T-cell (primary cell): ENCODE measurements at places on chromosomes 11 and 22.

DNA sequence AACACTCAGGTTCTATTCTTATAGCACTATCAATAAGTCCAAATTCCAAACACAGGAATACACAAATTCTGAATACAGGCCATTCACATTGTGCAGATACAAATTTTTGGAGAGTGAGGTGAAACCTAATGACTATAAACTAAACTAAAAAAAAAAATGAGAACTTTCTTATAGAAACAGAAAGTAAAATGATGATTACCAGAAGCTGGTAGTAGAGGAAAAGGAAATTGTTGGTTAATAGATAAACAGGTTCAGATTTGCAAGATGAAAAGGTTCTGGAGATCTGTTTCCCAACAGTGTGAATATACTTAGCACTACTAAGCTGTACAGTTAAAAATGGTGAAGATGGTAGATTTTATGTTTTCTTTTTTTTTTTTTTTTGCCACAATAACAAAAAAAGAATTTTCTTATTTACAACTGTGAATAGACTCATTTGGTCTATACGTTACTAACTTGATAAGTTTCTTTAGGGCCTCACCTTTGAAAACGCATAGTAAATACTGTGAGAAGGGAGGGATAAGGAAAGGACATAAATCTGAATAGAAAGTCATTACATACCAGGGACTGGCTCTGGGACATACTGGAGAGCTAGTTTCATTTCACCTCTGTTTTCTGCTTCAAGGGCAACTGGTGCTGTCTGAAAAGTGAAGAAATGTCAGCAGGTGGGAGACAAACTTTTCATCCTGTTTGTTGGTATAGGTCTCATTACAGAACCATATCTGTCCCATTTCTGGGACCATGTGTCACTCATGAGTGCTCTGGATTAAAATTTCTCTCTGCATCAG lies 14.2 kb upstream of the CCDC89 start:
- no peak for DNase-seq

DNA sequence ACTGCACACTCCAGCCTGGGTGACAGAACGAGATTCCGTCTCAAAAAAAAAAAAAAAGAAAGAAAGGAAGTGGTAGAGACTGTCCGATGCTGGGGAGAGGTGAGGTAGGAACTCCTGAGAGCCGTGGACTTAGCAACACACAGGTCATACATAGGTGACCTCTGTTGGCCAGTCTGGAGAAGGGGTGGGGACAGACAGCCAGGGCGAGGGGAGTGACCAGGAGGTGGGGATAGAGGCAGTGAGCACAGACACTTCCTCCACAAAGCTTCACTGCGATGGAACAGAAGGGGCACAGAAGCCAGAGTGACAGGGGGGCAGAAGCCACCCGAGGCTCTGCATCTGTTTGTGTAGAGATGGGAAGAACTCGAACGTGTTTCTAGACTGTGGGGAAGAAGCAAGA lies 47.1 kb downstream of the MYH9 start:
- DNase-seq, result no peak

DNA sequence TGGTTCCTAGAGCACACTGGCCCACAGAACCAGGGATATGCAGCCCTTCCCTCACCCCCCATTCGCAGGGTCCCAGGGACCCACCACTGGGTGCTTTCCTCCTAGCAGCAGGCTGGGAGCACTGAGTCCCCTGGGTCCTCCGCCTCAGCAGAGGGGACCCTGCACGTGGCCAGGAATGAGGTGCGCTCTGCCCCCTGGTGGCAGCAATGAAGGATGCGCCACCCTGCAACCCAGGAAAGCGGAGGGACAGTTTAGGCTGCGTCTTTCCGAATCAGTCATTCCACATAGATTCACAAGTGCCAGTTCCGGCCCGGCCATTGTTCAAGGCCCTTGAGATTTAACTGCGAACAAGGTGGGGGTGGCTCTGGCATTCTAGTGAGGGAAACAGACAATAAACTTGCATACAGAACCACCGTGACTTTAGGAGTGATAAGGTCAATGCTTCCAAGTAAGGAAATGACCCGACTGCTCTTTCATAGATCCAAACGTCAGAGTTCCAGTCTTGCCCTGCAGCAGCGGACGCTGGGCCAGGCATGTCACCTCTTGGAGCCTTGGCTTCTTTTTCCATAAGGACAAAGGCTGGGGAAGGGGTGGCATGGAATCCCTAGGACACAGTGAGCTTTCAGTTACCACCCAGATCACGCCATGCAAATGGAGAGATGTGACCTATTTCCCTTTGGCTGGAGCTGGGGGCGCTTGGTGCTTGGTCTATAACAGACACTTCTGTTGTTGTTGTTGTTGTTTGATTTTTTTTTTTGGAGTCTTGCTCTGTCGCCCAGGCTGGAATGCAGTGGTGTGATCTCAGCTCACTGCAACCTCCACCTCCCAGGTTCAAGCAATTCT lies 7.7 kb downstream of the RIN1 start:
- DNase-seq, result peak; percentile 78

GRCh38 chr11:34263441-34264091 lies 94.2 kb downstream of the ABTB2 start:
- DNase-seq, result no peak

DNA sequence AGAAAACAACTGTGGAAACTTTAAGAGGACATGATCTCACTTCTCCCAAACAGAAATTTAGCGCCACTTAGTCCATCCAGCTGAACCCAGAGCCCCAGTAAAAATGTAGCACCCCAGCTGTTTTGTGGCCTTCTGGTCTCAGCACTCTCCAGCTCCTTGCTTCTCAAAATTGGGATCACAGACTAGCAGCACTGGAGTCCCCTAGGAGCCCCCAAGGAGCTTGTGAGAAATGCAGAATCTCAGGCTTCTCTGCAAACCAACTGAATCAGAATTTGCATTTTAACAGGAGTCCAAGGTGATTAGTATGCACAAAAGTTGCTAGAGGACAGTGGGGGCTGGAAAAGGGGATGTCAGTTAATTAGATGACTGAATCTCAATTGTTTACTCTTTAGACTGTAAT lies 89.8 kb upstream of the FIBIN start:
- no peak for DNase-seq

DNA sequence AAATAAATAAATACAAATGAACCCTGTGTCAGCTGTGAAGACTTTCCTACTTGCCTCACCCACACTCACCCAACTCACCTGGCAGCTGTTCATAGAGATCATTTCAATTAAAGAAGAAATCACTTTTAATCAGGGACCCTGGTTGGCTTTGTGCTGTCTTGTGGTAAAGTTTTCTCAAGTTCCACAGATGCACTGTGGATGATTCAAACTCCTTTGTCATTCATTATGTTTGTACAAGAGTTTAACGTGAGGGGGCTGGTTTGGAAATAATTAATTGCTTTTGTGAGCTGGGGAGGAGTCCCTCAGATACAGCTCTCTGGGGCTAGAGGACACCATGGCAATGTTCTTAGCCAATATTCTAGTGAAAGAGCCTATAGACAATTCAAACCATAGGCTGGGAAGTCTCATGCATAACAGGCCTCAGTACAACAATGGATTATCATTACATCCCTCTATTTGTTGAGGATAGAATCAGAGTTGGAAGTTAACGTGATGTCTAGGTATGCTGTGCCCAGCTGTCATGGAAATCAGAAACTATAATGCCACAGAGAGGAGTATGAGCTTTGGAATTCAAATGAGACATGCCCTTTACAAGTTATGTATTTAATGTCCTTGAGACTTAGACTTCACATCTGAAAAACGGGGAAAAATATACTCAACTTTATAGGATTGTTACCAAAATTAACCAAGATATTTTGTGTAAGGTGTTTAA lies 698.5 kb downstream of the KCNA4 start:
- no peak for DNase-seq
